AG09309 (cell line): ENCODE measurements at places on chromosomes 5 and 9.

GRCh38 chr5:150410524-150411244 lies 2.0 kb downstream of the CD74 start:
- peak; percentile 21 for DNase-seq

DNA sequence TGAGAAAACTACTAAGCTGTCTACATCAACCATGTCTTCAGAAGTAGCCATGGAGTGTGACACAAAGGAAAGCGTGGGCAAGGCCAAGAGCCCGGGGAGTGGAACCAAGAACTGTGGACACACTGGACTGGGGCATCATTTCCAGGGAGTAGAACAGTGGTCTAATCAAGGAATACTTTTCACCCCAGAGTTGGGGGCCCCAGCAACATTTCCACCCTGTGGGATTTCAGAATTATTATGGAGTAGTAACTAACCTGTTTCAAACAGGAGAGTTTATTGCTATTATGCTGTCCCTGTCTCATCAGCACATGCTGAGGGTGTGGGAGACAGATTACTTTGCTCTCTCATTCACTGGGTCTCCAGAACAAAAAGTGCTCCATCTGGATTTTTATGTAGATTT lies 58.0 kb upstream of the FSTL4 start:
- no peak for DNase-seq

DNA sequence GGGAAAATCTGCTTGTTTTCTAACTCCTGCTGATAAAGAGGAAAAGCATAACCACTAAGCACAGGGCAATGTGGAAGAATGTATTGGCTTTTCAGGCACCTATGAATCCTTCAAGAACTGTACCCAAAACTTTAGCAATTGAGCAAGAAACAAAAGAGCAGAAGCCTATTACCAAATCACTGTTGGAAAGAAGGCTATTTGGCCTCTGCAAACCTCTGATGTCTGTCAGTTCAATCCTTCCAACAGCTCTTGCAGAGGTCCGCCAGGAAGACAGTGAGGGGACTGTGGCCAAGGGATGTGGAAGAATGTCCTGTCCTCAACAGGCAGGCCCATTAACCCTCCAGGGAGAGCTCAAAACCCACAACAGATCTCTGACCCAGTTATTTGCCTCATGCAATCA lies 328.6 kb downstream of the ENC1 start:
- no peak for DNase-seq

GRCh38 chr9:136572828-136573625 lies 27.2 kb upstream of the NOTCH1 start:
- DNase-seq = no peak

DNA sequence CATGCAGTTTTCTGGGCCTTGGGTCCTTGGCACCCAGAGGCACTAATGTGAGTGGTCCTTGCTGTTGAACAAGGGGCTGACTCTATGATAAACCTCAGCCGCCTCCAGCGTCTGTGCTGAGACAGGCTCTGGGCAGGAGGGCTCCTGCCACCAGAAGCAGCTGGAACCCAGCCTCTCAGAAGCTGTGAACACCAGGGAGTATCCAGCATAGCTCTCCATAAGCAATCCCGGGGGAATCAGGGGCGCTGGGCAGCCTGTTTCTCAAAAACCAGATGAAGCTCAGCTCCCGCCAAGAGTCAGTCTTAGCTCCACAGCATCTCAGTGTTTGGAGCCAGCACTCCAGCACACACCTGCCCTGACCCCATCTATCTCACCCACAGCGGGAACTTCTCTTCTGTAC lies 170.2 kb downstream of the HSPA4 start:
- no peak for DNase-seq
